ENCODE measurements at places on chromosomes 12 and 14.

GRCh38 chr12:574475-575128 lies 88.6 kb downstream of the NINJ2 start:
- no peak for DNase-seq

DNA sequence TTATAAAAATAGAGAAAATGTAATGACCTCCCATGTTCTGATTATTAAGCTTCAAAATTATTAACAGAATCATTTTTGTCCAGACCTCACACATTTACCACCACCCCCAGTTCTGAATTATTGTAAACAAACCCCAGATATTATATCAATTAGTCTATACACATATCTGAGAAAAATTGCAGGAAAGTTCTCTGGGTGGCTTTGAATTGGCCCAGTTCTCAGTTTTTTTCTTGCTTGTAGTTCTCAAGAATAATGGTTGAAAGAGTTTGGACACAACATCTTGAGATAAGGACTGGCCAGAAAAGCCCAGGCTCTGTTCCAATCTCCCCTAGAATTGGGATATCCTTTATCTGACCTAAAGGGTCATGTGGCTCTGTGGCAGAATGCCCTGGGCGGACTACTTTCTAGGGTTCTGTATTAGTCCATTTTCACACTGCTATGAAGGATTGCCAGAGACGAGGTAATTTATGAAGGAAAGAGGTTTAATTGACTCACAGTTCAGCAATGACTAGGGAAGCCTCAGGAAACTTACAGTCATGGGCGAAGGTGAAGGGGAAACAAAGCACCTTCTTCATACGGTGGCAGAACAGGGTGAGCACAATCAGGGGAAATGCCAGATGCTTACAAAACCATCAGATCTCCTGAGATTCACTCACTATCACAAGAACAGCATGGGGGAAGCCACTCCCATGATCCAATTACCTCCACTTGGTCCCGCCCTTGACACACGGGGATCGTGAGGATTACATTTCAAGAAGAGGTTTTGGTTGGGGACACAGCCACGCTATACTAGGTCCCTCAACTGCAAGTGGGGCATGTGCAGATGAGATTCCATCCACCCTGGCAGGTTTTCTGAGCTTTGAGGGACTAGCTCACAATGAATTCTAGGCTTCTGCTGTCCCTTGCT lies 1504.6 kb upstream of the FLRT2 start:
- no peak for DNase-seq

DNA sequence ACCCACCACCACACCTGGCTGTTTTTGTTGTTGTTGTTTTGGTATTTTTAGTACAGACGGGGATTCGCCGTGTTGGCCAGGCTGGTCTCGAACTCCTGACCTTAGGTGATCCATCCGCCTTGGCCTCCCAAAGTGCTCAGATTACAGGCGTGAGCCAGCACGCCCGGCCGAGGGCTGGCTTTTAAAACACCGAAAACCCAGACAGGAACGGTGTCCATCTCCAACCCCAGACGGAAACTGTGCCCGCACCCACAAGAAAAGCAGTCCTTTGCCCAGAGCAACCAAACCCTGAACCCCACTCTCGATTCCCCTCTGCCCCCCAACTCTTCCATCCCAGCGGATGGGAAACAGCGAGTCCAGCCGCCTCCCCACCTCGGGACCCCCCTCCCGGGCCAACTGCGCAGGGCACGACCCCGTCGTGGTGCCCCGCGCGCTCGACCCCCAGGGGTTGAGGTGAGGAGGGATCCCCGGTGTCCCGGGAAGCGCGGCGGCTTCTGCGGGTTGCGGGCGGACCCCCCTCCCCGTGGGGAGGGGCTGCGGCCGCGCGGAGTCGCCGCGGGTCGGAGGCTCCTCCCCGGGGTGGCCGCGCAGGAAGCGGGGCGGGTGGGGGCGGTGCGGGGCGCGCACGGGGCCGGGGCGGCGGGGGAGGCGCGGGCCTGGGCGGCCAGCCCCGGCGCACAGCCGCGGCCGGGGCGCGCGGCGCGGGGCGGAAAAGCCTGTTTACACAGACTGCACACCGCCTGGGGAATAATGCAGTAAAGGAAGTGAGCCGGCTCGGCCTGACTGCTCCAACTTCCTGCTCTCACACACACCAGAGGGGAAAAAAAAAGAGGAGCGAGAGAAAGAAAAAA lies at the start of gene ELK3:
Gene ELK3 (plus strand): TSS at position 651 of the 851 bp plus-strand sequence.
- DNase-seq = no peak

DNA sequence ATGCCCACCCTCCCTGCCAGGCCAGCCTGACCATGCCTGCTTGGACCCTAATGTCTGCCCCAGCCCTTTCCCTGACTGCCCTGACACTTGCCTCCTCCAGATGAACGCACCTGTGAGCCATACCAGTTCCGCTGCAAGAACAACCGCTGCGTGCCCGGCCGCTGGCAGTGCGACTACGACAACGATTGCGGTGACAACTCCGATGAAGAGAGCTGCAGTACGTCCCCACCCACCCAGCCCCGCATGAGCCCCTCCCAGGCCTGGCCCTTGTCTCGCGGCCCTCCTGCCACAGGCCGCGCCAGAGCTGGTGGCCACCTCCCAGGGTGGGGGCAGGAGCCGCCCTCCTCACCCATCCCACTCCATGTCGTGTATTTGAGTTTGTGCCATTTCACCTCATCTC lies 14.3 kb upstream of the NXPH4 start:
- DNase-seq = no peak

DNA sequence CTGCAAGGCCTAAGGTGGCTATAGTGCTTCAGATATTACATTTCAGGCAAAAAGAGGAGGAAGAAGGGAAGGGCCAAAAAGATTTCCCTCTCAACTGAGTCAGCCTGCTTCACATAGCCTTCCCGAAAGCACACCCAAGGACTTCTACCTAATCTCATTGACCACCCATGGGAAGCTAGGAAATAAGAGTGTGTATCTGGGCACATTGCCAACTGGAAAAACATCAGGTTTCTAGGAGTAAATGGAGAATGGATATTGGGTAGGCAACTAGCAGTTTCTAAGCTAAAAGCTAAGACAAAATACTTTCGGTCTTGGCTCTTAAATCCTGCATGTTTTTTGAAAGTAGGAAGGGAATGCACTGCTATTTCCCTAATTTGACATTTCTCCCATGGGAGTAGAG lies 221.7 kb upstream of the GRIP1 start:
- DNase-seq = no peak

DNA sequence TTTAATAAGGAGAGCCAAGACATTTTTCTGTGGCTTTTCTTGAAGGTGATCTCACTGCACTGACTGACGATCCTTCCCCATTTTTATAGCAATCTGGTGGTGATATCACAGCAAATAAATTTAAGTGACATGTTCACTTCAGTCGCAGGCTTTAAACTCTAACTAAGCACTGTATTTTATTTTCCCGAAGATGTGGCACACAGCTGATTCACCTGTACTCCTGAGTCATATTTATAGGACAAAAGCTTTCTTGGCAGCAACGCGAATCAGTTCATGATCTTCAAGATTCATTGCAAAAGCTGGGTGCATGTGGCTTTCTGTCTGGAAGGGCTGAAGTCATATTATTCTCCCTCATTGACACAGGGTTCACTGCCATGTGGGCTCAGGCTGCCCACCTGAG lies 79.8 kb upstream of the TUNAR start:
- no peak for DNase-seq

GRCh38 chr14:45680531-45680930 lies 427.5 kb upstream of the MIS18BP1 start:
- no peak for DNase-seq

DNA sequence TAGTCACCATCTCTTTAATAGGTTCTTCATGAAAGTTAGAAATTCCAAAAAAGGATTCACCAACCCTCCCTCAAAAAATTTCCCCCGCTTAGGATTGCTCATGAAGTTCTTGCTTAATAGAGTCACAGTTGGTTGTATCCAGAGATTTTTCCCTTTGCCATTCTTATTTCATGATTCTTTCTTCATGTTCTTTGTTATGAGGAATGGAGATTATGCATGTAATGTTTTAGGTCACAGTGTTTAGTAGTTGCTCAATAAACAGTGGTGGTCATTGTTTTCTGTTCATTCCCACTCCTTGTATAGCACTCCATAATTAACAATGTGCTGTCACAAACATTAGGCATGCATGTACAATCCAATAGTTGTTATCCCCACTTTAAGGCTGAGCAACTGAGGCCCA lies 51.2 kb upstream of the RTRAF start:
- no peak for DNase-seq

DNA sequence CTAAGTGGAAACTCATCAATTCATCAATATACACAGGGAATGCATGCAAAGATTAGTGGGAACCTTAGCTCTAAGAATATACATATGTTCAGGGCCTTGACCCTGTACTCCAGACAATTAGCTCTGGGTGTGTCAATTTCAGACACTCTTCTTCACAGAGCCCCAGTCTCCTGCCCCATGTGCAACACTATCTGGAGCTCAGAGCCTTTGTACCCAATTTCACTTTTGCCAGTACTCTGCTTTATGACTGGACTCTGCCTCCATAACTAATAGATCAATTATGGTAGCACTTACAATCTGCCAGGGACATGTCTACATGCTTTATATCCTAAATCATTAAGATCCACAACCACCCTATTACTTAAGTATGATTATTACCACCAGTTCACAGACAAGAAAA lies 152.5 kb upstream of the PLEKHG7 start:
- DNase-seq = no peak

DNA sequence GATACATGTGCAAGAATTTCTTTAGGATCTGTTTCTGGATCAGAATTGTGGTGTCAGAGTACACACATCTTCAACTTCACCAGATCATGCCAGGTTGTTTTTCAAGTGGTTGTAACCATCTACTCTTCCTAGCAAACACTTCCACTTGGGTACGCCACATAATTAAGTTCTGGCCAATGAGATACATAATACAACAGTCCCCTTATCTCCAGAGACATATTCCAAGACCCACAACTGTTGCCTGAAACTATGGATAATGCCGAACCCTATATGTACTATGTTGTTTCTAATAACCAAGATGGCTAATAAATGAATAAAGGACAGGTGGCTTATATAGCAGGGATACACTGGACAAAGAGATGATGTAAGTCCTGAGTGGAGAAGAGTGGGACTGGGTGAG lies 2.5 kb upstream of the CHPT1 start:
- no peak for DNase-seq

DNA sequence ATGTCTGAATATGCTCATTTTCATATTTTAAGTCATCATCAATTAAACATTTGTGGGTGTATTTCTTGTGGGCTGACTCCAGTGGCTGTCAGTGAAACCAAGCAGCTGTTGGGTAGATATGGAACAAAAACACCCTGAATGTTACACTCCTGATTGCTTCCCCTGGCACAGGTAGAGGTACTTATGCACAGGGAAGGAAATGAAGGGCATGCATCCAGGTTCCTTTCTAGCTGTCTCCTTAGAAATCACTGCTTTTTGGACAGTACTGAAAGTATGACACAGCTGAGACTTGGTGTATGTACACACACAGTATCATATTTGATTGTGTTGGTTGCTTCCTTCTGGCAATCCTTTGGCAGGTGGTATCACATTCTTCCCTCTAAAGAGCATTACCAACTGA lies 1006.7 kb downstream of the DIO2 start:
- DNase-seq = no peak

- no peak for DNase-seq
These were observed 3.9 kb downstream of the SNAPC1 start for GRCh38 chr14:61766151-61766550.

DNA sequence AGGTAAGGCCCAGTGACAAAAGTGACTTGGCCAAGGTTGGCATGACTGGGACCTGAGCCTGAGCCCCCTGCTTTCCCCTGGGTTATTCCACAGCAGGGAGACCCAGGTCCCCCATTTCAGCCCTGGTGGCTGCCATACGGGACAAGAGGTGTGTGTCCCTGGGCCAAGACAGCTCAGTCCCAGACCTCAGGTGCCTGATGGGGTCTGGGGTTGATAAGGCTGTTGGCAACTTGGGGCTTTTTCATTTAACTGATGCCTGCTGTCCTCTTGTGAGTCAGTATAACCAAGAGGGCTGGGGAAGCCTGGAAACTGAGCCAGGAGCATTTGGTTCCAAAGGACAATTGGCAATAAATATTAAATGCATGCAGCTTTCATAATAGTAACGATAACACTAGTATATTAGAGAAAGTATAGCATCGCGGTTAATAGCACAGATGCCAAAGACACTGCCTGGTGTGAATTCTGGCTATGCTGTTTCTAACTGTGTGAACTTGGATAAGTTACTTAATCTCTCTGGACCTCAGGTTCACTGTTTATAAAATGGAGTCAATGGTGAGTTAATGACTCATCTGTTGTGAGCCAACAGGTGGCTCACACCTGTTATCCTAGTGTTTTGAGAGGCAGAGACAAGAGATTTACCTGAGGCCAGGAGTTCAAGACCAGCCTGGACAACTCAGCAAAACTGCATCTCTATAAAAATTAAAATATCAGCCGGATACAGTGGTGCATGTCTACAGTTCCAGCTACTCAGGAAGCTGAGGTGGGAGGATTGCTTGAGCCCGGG lies 898 bp downstream of the SDSL start:
- DNase-seq = no peak

GRCh38 chr12:24668563-24668962 lies 280.3 kb downstream of the BCAT1 start:
- no peak for DNase-seq

DNA sequence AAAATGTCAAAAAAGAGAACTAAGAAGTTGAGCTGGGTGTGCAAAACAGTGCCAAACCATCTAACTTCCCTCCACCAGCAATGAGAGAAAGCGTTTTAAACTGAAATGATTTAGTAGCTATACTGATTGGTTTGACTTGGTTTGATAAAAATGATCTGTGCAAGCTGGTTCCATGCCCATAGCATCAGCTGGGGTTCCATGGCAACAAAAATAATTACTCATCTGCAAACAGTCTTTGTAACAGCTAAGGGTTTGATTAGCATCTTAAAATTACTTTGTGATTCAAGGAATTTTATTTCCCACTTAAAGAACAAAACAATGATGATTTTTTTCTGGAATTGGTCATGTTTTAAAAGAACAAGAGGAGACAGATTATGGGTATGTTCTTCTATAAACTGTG lies 15.0 kb upstream of the BICD1 start:
- DNase-seq = no peak

- DNase-seq = no peak
These were observed 33.2 kb downstream of the HECTD1 start for GRCh38 chr14:31174433-31174832.

DNA sequence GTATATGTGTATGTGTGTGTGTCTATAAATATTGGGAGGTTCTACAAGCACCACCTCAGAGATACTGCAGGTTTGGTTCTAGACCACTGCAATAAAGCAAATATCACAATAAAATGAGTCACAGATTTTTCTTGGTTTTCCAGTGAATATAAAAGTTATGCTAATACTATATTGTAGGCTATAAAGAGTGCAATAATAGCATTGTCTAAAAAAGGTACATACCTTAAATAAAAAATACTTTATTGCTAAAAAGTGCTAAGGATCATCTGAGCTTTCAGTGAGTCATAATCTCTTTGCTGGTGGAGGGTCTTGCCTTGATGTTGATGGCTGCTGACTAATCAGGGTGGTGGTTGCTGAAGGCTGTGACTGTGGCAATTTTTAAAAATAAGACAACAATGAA lies 111.1 kb downstream of the VEZT start:
- DNase-seq = no peak

DNA sequence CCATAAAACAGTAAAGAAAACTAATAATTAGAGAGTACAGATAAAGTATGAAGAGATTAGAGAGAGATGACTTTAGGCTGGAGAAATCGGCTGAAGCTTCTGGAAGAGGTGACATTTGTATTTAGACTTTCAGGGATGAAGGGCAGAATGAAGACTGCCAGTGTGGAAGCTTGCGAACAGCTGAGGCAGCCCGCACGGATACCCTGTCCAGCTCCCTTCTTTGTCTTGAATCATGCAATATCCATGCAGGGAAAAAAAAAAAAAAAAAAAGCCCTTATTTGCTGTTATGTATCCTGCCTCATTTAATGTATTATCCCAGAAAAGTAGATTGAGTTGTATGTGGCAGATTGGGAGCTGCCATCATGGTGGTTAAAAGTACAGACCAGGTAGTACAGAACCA lies 331.8 kb downstream of the ZFP36L1 start:
- no peak for DNase-seq
